NAMALWA (cell line): ENCODE measurements at places on chromosomes 11 and 22.

DNA sequence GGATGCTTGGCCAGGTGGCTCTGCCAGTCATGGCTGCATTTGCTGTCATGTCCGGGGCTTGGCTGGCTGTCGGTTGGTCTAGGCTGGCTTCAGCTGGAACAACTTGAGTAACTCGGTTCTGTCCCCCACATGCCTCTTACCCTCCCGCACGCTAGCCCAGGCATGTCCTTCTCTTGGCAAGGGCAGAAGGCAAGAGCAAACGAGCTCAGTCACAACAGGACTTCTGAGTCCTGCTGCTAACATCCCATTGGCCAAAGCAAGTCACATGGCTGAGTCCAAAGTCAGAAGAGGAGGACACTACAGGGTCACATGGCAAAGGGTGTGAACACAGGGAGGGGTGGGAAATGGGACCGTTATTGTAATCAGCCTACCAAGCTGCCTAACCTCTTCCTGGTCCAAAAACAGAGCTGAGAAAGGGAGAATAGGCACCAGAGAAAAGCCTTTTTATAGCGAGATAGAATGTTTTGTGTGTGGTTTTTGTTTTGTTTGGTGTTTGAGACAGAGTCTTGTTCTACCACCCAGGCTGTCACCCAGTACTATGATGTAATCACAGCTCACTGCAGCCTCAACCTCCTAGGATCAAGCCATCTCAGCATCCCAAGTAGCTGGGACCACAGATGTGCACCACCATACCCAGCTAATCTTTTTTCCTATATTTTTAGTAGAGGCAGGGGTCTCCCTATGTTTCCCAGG lies 81.9 kb downstream of the MN1 start:
- peak; percentile 6 for DNase-seq

- no peak for DNase-seq
Measured at GRCh38 chr22:29813126-29813525, 24.9 kb downstream of the ASCC2 start.

DNA sequence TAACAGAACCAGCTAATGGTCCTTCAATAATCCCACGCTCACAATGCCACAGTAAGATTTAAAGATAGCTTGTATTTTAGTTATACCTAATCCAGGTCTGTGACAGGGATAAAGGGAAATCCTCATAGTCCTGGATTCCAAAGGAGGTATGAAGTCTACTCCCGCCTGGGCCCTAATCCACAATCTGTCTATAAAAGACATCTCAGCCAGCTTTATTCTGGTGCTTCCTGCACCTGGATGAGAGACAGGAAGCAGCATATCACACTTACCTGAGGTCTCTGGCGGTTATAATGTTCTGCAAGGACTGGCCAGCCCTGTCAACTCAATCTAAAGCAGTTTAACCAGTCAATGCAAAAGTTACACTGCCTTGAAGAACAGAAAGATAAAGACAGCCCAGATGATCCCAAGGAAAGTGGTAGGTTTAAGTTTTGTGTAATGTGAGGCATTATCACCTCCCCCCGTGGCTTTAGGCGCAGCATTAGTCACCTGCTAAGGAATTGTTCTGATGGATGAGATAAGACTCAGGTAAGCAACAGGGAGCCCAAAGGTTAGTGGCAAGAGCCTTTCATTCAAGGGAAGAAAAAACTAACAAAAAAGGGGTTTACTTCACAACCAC lies 57.6 kb downstream of the PLEKHA7 start:
- no peak for DNase-seq

DNA sequence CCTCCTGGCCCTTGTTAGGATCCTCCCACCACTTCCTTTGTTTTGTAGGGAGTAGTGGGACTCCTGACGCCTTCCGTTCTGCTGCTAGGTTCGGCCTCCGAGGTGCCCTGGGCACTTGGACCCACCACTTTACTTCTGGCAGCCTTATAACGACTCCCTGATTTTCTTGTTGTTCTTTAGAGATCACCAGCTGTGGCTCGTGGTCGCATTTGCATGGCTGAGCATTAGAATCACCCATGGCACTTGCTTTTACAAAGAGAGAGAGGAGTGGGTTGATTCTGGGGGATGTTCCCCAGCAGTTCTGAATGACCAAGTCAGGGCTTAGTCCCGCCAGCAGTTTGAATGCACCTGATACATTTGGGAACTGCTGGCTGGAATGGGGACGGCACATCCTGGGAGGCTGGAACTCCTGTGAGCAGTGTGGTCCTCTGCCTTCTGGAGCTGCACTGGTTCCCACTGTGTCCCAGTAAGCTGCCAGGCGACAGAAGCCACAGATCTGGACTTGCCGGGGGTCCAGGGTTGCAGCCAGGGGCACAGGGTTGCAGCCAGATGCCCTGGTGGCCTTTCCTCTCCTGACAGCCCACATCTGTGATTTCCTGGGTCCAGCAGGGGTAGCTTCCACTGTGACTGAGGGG lies 4.1 kb downstream of the TUB start:
- no peak for DNase-seq

DNA sequence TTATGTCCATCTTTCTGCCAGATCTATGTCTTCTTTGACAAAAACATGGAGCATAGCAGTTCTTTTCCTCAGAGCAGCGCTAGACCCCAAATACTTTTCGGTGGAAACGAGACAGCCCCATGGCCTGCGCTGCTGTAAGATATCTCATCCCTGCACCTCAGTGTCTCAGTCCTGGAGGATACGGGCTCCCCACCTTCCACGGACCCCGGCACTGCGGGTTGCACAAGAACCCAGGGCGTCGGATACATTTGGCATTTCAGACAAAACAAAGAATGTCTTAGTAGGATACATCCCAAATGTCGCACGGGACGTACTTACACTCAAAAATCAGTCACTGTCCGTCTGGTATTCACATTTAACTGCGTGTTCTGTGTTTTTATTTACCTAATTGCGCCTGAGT lies 9.9 kb upstream of the GAL start:
- no peak for DNase-seq

GRCh38 chr11:16001899-16002426 lies 354.4 kb downstream of the SOX6 start:
- DNase-seq = no peak

DNA sequence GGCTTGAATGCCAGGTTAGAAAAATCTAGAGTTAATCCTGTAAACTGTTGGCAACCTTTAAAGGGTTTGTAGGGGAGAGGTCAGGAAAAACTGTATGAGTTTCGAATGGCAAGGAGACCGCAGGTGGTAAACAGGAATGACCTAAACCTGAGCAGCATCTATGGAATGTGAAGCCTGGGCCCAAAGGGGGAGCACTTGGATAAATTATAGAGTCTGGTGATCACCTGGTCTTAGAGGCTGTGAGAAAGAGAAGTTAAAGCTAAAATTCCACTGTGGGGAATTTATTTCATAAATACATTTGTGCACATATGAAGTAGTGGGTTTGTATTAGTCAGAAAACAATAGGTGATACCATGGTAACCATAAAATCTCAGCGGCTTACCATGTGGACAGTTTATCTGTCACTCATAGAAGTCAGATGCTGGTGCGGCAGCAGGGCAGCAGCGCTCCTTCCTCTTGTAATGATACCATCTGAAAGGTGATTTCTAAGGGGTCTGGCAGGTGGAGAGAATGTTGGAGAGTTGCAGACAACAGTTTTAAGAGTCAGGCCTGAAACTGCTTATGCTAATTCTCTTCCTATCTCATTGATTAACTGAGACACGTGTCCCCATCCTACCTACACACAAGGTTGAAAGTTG lies 1104.4 kb upstream of the CCDC90B start:
- DNase-seq = no peak

- no peak for DNase-seq
Measured at GRCh38 chr11:117239295-117239694, 6.8 kb downstream of the RNF214 start.

DNA sequence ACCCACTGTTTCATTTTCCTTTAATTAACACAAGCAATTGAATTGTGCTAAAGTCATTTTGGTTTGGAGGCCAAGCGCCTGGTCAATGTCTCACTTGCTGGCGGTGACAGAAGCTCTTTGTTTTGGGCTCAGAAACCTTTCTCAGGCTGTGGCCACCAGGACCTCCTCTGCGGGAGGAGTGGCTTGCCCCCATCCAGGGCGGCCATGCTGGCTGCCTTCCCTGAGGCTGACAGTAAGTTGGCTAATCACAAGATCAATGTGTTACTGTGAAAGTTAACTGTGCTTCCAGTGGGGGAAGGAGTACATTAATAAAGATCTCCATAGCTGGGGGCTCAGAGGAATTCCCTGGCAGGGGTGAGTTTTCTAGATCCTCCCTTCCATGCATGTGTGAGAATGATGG lies 1074.5 kb downstream of the NTM start:
- DNase-seq = no peak
